LHCN-M2 (cell line): ENCODE measurements at places on chromosomes 7 and 10. TPM values are rescaled to one million over a fixed set of nuclear protein-coding genes. Genes with fewer than 3 reads are reported as not detected.

- no peak for DNase-seq
These were observed 30.4 kb upstream of the RET start for GRCh38 chr10:43046288-43046991.

The SPDYE11 gene
- total RNA-seq: not detected in 2 replicates

The PPP1R9A gene
- total RNA-seq: 0.51 and 1.6 TPM in 2 replicates

The MRLN gene
- not detected in 2 replicates for total RNA-seq

- no peak for DNase-seq
These were observed 7.8 kb downstream of the RPS24 start for GRCh38 chr10:78041170-78042057.

GRCh38 chr10:45420453-45421192, 46.6 kb downstream of the ALOX5 start:
- peak; percentile 58 for DNase-seq

DNA sequence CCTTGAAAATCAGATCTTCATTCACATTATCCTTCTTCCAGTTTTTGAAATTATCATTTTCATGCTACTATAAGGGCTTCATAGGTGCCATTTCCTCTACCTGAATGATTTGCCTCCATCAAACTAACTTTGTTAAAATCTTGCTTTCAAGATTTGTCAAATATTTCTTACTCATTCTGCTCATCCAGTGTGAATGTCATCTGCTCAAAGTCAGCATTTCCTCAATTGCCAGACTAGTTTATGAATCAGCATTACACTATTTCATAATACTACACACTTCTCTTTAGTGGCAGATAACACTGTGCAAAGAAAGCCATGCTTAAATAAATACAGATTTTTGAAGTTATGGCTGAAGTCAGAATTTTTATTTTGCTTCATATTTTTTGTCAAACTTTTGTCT, 21.3 kb upstream of the LIPF start:
- DNase-seq: peak; percentile 39

GRCh38 chr7:149759093-149759860, 14.1 kb downstream of the ZNF467 start:
- no peak for DNase-seq

DNA sequence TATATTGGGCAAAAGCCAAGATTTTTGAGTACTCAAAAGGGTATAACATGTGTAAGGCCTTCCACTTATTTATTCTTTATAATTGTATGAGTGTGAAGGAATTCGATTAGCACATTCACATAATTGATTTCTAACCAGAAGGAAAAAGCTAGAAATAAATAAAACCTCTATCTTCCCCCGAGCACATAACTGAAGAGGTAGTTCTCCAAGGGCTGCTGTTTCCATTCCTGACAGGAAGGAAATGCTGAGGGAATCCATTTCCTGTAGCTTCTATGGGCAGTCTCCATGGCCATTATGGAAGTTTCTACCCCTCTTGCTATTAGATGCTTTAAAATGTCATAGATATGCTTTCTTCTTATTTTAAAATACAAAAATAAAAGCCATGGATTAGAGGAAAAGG, 70.5 kb upstream of the ABCB5 start:
- DNase-seq: no peak

DNA sequence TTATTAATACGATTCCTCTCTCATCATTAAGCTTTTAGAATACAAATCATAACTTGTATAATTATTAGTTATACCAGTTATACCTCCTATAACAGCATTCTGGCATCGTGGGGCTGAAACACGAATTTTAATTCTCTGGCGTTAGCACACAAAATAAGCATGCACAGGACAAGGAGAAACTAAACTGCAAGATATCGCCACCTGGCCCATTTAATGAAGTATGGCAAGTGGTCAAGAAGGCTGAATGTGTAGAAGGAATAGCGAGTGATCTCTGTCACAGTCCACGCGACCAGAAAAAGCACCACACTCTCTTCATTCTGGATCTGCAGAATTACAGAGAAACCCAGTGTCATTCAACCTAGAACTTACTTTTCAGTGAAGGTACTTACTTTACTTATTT, 18.1 kb downstream of the HACD1 start:
- peak; percentile 51 for DNase-seq

The CCDC146 gene
- total RNA-seq: 0.92 and 2.1 TPM in 2 replicates

The HOGA1 gene
- total RNA-seq: 0.51 and 1.0 TPM in 2 replicates

DNA sequence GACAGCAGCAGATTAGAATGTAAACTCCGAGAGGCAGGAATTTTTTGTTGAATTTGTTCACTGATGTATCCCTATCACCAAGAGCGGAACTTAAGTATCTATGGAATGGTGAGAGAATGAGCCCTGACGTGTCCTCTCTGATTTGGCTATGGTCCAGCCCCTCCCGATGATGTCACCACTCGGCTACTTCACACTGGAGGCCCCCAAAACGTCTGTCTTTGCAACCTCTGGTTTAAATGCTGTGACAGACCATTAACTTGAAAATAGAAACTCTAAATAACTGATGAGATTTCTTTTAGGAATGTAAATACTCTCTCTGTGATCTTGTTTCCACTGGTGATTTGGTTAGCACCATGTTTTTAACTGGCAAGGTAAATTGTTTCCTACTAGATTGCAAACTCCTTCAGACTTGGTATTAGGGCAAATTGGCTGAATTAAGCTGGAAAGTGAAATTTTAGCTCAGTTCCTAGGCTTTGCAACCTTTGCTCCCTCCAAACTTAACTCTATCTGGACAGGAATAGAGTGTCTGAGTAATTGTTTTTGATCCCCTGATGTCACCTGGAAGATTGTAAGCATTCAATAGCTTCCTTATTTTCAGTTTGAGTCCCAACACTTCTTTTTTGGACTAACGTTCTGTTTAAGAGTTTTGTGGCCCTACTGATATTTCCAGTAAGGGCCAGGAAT, 19.1 kb downstream of the SLC16A12 start:
- peak; percentile 93 for DNase-seq

GRCh38 chr7:137904833-137905232, 58.1 kb upstream of the DGKI start:
- DNase-seq: peak; percentile 73

The NUB1 gene
- 60.8 and 67.4 TPM in 2 replicates for total RNA-seq

- no peak for DNase-seq
These were observed 882.3 kb downstream of the PCDH15 start for GRCh38 chr10:53918755-53919154.

GRCh38 chr7:99571768-99572167, 13.3 kb downstream of the ZNF655 start:
- DNase-seq: no peak

GRCh38 chr10:63055705-63056104, 77.4 kb upstream of the NRBF2 start:
- DNase-seq: no peak

GRCh38 chr7:92788559-92789183, 47.7 kb downstream of the CDK6 start:
- DNase-seq: peak; percentile 26

The IFIT2 gene
- total RNA-seq: 3.9 and 9.0 TPM in 2 replicates

DNA sequence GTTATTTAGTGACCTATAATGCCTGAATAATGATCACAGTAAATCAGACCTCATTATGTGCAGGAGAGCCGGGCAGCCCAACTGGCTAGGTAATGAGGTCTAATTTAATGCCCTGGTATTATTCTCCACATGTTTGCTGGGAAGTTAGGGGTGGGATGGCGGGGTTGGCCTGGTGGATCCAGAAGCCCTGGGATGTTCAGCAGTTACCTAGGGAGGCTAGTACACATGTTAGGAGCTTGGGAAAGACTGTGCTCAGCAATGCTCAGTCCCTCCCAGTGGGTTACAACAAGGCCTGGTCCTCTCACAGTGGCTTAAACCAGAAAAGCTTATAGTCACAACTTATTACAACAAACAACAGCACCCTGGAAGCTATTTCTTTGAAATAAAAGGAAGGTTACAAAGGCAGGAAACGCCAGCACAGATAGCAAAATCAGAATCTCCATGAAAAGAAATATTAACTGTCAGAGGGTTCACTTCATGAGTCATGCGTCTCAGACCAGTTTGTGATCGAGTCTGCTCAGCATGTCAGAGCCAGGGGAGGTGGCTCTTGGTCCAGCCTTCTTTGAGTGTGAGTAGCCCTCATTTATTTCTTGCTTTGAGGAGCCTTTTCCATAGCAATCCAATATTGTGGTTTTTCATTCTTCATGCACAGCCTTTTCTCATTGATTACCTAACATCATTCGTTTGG, 418.6 kb upstream of the NPVF start:
- no peak for DNase-seq

The ANXA7 gene
- 155 and 159 TPM in 2 replicates for total RNA-seq

- DNase-seq: no peak
These were observed 95.5 kb downstream of the MAP3K8 start for GRCh38 chr10:30529373-30529998.

DNA sequence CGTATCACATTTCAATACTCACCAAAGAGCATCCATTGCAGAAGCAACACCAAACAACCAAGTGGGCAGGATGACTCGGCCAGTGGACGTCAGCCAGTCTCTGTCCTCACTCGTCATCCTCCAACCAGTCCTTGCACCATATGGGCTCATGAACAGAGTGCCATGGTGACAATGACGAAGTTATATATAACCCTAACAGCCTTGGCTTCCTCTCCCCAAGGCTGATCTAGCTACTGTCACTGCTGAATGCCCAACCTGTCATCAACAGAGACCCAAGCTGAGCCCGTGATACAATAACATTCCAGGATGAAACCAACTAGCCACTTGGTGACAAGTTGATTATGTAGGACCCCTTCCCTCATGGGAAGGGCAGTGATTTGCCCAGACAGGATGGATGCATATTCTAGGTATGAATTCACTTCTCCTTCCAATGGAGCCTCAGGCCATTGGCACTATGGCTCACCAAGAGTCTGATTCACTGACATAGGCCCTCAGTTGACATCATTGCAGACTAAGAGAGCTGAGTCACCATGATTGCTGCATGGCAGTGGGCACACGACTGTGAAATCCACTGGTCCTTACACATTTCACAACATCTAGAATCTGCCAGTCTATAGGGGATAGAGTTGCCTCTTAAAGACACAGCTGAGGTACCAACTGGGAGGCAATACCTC, 26.3 kb upstream of the PPIF start:
- DNase-seq: peak; percentile 91

DNA sequence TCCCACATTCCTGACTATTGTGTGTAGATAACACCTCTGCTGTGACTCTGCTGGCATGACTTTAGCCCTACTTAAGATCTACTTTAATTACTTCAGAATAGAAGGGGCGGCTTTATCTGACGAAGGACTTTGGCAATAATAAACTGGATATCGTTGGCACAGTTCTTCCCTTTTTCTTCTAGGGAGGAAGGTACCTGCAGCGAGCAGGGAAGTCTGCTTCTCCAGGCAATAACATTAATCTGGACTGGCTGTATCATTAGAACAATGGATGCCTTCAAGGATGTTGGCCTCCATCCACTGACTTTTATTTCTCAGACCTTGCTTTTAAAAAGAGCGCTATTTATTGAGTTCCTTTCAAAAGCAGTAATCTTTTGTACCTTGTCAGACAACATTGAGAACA, 172.6 kb upstream of the THSD7A start:
- DNase-seq: no peak

DNA sequence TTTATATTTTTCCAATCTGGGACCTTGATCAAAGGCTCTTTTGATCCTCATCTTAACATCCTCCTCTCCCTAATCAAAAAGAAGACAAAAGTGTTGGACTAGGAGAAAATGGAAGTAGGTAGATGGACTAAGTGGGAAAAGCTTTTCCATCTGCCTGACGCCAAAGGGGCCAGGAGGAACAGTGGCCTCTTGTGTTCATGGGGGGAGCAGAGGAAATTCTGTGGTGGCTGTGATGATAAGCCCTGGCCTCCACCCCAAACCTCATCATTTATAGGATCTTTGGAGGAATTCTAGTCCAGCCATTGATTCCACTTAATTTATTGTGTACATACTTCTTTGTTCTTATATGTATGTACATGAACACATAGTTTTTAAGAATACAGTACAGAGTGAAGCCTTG, 21.7 kb downstream of the ZNF365 start:
- no peak for DNase-seq

GRCh38 chr7:146094356-146094755, 22.2 kb upstream of the CNTNAP2 start:
- DNase-seq: no peak

- no peak for DNase-seq
These were observed 48.6 kb upstream of the ITPRID1 start for GRCh38 chr7:31465285-31465684.

The DPYSL4 gene
- total RNA-seq: 21.9 and 22.4 TPM in 2 replicates

- DNase-seq: no peak
These were observed 20.0 kb downstream of the KCNH2 start for GRCh38 chr7:150958062-150958552.

- peak; percentile 37 for DNase-seq
These were observed 763 bp downstream of the PITX3 start for GRCh38 chr10:102240467-102241031.

DNA sequence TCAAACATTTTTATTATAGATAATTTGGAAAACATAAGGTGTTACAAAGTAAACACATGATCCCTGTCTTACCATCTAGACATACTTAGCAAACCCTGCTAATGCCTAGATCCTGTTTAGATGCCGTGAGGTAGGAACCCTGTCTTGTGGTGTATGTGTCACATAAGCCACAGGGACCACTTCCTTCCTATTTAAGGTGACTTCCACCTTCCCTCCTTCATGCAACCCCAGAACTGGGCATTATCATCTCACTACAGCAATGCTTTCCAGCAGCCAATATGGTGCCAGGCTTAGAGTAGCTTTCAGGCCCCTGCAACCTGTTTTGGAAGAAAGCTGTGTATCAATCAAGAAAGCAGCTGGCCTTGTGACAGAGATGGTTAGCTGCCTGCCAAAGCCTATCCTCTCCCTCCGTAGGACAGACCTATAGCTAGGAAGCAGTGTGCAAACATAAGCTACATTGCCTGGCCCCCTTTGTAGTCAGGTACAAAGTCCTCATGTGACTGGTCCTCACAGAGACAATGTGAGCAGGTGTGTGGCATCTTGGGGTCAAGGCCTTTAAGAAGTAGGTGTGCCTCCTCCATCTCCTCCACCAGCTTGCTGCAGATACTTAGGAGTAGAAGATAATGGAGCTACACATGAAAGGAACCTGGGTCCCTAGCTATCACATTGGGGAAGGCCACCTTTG, 146.8 kb downstream of the SPAG6 start:
- no peak for DNase-seq

DNA sequence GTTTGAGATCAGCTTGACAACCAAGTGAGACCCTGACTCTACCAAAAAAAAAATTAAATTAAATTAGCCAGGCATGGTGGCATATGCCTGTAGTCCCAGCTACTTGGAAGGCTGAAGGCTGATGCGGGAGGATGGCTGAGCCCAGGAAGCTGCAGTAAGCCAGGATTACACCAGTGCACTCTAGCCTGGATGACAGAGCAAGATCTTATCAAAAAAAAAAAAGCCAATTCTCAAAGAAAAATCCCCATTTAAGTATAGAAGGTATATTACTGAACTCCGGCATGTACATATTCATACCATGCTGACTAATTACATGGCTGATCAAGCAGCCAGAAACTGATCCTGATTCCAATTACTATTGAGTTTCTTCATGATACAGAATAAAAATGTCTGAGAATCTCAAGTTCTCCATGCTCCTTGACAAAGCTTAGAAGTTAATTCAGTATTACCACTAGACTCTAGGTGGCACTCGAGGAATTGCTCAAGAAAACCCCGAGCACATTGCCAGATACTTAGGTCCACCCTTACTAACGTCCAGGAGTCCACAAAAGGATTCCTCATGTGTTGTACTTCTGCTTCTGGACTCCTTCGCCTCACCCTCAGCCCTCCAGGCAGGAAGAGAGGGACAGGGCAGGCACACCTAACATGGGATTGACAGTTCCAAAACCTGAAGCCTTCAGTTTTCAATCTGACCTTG, 148.9 kb downstream of the PARD3 start:
- DNase-seq: peak; percentile 85

The CPA4 gene
- 90.5 and 118 TPM in 2 replicates for total RNA-seq

GRCh38 chr7:18132811-18133210, 105.2 kb upstream of the PRPS1L1 start:
- DNase-seq: no peak

The AQP1 gene
- total RNA-seq: 0.13 and 0.23 TPM in 2 replicates
